ENCODE measurements at places on chromosomes 7 and 10. TPM values are rescaled to one million over a fixed set of nuclear protein-coding genes. Genes with fewer than 3 reads are reported as not detected.

SPDYE6 gene
- total RNA-seq = not detected

NODAL gene
- not detected for total RNA-seq

ARF5 gene
- total RNA-seq = 266 TPM

KCND2 gene
- total RNA-seq = 2.9 TPM

UBE2D4 gene
- total RNA-seq = 6.8 TPM

WASHC2A gene
- total RNA-seq = 17.9 TPM

EBLN1 gene
- total RNA-seq = not detected

ANKRD61 gene
- not detected for total RNA-seq

LRGUK gene
- 1.4 TPM for total RNA-seq

MCM10 gene
- total RNA-seq = 44.5 TPM

KLF14 gene
- not detected for total RNA-seq

GRCh38 chr10:131994435-131994834, 12.7 kb upstream of the BNIP3 start:
- no peak for DNase-seq

GRCh38 chr7:4014346-4015050, 667.6 kb upstream of the FOXK1 start:
- no peak for DNase-seq

DNA sequence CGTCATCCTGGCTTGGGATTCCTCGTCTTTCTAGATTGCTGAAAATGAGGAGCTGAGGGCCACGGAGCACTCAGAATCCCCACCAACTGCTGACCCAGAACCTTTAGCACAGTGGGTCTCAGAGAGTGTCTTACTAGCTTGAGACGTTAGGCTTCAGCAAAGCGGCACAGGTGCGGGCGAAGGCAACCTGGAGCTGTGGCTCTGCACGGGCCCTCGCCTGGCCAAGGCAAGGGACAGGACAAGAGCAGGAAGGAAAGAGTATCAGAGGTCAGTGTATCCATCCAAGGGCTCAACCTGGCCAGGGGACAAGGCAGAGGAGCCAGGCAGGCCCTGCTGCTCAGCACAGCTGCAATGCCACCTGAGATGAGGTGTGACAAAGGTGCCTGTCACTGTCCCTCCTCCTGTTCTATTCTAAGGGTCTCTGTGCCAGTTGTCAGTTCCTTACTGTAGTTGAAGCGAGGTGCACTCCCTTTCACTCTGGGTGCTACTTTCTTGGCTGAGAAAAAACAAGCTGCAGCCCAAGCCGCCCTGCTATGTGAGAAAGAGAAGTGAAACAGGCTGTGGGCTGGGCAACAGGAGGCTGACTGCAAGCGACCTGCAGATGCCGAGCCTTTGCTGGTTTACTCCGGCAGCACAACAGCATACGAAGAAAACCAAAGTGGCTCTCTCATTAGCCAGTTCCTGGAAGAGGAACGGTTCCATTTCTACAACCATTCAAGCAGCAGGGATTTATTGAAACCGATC, 33.3 kb upstream of the KDM7A start:
- no peak for DNase-seq

DNA sequence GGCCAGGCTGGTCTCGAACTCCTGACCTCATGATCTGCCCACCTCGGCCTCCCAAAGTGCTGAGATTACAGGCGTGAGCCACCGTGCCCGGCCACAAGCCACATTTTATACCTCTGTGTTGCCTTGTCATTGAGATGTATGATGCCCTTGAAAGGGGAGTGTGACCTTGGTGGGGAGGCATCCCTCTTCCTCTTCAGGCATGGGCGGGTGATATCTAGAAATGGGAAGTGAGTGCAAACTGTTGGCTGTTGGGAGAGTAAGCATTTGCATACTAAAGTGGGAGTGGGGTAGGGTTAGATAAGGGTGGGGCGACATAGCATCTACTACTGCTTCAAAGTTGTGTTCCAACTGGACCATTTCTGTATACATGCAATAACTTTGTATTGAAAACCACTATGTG, 20.1 kb downstream of the RP9 start:
- DNase-seq = no peak

- peak; percentile 79 for DNase-seq
These were observed 167.9 kb downstream of the NEURL1 start for GRCh38 chr10:103661198-103661950.

DNA sequence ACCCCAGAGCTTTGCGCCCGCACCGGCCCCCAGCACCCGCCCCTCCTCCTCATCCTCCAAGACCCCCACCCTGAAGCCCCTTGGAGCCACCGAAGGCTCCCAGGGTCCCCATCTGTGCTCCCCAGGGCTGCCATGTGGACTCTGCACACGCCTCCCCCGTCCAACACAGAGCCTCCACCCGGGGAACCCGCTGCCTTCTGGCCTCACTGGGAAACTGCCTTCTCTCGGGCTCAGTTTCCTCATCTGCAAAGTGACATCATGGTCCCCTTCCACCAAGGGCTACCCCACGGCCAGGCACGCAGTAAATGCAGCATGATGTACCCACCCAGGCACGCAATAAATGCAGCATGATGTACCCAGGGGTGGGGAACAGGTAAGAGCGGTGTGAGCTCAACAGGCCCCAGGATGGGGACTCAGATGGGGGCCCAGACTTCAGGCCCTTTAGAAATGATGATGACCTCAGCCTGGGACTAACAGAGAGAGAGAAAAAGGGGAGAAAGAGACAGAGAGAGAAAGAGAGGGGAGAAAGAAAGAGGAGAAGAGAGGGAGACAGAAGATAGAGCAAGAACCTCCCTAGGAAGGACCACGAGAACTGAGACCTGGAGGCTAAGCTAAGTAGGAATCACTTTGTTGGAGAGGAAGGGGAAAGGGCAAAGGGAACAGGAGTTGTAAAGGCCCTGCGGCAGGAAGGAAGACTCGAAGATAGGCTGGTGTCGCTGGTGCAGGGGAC, 2.5 kb upstream of the MICALL2 start:
- DNase-seq = no peak

GRCh38 chr10:130739757-130740145, 571.8 kb downstream of the TCERG1L start:
- DNase-seq = no peak

- no peak for DNase-seq
These were observed 1019.8 kb downstream of the CNTNAP2 start for GRCh38 chr7:147136352-147136751.

DNA sequence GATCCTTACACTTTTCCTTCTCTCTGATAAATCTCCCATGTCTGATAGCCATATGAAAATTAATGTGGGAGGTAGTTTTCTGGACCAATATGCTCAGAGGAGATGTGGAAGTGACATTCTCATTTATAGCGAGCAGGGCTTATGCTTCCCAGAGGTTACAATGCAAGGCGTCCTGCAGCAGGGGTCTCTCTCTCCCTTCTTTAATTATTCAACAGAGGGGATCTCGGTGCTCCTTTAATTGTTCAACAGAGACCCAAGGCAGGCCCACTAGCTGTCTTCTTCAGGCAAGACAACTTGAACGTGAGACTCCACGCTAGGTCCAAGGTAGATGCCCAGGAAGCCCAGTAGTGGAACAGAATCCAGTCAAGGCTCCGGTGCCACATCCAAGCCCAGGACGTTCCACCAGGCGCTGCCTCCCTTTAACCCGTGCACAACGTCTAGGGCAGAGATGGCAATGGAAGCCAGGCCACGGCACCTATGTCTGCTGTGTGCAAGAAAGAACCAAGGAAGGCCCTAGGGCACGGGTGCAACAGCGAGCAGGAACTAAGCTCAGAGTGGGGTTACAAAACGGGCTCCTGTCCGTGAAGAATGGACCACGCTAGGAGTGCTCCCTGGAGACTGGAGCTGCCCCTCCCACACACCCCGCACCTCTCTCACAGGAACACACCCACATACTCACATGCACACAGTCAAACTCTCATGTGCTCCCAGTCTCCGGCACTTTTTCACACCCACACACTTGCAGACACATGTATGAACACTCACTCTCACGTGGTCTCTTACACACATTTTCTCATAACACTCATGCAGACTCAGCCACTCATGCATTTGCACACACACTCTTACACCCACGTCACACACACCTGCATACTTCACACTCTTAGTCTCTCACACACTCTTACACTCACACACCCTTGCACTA, 230.4 kb downstream of the TNS3 start:
- DNase-seq = peak; percentile 38

- no peak for DNase-seq
These were observed 31.3 kb downstream of the PRF1 start for GRCh38 chr10:70571236-70571635.

DNA sequence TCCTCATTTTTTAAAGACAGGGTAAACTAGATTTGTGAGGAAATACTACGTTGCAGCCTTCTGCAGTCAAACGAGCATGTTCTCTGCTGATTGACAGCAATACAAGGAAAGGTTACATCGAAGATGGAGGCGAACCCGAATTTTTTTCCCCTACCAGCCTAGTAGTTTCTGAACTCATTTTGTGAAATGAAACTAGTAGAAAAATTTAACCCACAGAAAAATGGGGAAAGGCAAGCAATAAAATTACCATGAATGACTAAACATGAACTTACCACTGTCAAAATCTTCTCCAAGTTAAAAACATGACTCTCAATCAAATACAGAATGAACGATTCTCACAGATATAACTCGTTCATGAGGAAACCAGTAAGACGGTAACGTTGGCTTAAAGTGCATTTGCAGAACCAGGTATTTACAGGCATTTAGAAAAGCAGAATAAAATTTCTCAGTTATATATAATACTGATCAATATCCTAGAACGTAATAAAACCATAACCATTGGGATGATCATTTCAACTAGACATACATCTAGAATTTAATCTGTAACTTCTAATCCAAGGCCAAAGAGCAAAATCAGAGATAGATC, 73.9 kb downstream of the CELF2 start:
- no peak for DNase-seq

GRCh38 chr10:69179089-69179742, 818 bp upstream of the SUPV3L1 start:
- DNase-seq = peak; percentile 11

DNA sequence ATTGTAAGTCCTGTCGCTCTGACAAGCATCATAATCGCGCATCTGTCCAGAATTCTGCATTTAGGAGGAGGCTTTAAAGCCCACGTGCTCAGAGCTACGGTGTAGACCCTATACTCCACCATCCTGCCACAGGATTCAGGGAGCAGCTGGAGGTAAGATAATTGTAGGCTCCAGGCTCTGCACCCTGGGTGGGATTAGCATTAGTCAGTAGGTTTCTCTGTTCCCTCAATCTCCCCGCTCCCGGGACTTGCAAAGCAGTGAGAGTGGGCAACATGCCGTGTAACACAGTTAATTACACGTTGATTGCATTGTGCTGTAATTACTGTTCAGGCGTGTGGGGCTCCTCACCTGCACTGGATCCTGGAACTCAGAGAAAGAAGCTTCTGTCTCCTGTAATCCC, 89.3 kb upstream of the CUX1 start:
- DNase-seq = peak; percentile 57

DNA sequence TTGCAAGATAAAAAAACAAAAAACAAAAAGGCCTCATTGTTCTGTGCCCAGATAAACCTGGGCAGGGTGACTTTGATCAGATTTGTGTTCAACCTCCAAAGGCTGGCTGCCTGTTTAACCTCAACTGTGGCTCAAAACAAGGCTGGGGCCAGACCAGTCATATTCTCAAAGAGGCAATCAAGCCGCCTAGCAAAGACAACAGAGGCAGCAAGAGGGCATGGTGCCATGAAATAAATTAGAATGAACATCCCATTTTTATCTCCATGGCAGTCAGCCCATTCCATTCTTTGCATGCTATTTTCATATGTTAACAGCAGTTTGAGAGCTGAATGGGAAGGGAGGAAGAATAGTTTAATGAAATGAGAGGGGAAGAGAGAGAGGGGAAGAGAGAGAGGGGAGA, 1150.3 kb downstream of the TYW1 start:
- DNase-seq = no peak

DNA sequence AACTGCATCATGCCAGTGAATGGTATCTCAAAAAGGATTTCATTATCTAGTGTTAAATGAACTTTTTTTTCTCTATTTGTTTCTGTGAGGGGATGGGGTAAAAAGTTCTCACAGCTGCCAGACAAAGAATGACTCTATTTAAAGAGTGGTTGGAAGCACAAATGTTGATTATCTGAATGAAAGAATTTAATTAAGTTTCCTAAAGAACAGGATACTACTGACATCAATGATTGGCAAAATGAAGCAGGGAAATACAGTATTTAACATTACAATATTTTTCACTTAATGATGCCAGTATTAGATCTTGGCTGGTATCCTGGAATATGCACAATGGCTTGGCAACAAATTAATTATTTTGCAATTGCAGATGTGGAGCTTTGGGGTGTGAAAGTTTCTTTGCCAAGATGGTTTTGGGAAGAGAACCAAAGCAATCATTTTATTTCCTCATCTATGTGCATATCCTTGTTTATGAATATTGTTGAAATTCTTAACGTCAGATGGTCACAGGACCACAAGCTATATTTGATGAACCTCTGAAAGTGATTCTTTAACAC, 336.8 kb downstream of the ARL4A start:
- no peak for DNase-seq

- no peak for DNase-seq
These were observed 9.3 kb downstream of the FXYD4 start for GRCh38 chr10:43380610-43381222.

- no peak for DNase-seq
These were observed 2.0 kb upstream of the MUC12 start for GRCh38 chr7:100967292-100967863.

GRCh38 chr7:148334959-148335577, 255.5 kb upstream of the C7orf33 start:
- DNase-seq = peak; percentile 95

- no peak for DNase-seq
These were observed 44.2 kb upstream of the LRRC4 start for GRCh38 chr7:128075242-128076095.

GRCh38 chr7:86914551-86914950, 144.9 kb downstream of the ELAPOR2 start:
- peak; percentile 26 for DNase-seq

DNA sequence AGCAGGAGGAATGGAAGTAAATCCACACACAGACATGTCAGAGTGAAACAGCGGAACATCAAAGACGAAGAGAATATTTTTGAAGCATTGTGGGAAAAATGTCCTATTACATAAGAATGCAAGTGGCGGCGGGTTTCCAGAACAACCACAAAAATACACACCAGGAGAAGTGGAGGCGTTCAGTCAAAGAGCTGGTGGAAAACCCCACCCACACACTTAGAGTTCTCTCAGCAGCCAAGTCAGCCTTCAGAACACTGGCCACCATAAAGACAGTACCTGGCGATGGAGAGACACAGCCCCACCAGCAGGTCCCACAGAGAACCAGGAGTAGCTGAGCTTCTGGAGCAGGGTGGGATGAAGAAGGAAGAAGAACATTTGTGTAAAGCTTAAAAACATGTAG, 23.7 kb downstream of the NKX6-2 start:
- no peak for DNase-seq

GRCh38 chr7:22631730-22632129, 95.3 kb upstream of the IL6 start:
- DNase-seq = no peak

DNA sequence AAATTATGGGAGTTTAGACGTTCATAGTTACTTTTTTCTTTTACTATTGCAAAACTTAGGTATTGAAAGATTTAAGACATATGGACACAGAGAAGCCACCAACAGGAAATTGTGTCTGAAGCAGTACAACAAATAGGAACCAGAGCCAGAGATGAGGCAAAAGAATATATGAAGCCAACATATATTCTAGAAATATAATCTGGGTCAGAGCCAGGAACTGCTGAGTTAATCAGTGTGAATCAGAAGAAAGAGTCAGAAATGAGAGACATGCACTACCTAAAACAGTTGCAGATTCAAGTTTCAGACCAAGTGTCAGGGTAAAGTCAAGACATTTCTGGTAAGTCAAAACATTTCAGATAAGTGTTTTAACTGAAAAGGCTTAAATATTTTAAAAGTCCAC, 67.7 kb downstream of the DGKB start:
- DNase-seq = no peak

- no peak for DNase-seq
These were observed 120.1 kb downstream of the PTPRN2 start for GRCh38 chr7:158467562-158467961.

Data from neural progenitor cell (in vitro differentiated cells).